ENCODE measurements at places on chromosomes 11 and 22.

DNA sequence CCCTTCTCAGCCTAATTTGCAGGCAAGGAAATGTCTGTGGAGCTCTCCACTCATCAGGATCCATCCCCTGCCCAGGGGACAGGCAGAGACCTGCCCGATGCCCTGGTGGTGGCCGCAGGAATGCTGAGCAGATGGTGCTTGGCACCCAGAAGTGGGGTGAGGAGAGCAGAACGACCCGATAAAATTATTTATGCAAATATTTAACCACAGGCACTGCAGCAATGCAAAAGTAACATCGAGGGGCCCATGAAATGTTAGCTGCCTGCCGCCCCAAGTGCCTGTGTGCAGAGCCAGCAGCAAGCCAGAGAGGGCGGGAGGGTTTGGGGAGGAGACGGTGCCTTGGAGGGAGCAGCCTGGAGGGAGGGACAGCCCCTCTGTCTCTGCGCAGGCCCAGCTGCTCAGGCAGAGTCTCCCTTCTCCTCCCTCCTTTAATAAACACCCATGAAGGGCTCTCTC, 205.5 kb downstream of the CTTN start:
- DNase-seq: no peak

DNA sequence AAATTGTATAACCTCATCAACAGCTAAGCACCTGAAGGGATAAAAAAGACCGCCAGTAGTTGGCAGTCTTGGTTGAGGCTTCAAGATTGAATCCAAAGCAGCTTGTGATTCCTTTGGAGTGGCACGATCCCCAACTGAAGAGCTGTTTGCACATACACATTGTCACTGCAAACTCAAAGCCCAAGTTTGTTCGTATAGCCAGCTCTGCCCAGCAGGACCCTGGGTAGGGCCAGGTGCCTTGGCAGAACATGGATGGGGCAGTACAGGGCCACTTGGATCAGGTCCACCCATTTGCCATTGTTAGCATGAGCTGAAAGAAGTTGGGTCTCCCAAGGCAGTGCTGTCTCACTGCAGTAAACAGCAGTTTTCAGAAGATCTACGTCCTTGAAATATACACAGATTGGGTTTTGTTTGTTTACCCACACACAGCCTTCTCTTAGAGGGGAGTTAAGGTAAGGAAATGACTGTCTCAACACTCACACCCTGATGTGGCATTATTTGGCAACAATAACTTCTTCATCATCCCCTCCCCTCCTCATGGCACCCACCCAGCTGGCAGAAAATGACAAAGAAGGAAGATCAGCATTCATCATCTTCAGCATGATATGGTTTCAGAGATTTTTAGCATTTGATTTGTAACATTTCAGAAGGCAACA, 132.9 kb downstream of the COMMD9 start:
- DNase-seq: no peak

DNA sequence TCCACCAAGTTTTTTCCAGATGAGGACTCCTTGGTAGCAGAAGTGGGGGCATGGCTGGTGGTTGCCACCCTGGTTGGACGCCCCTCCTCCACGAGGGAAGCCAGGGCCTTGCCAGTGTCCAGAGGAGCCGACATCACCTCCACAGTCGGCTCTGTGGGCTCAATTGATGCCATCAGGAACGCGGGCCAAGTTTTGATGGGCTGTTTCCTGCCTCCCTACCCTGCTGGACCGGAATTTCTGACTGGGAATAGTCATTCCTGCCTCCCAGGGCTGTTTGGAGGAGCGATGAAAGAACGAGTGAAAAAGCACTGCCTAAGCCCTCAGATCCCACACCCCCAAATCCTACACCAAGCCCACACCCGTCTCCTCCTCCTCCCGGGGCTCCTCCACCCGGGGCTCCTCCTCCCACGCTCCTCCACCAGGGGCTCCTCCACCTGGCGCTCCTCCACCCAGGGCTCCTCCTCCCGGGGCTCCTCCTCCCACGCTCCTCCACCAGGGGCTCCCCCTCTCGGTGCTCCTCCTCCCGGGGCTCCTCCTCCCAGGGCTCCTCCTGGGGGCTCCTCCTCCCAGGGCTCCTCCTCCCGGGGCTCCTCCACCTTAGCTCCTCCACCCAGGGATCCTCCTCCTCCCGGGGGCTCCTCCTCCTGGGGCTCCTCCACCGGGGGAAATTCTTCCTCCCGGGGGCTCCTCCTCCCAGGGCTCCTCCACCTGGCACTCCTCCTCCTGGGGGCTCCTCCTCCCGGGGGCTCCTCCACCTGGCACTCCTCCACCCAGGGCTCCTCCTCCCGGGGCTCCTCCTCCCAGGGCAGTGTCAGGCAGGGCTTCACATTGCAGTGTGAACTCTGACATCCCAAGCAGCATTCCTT, 10.0 kb upstream of the PRR5 start:
- no peak for DNase-seq

DNA sequence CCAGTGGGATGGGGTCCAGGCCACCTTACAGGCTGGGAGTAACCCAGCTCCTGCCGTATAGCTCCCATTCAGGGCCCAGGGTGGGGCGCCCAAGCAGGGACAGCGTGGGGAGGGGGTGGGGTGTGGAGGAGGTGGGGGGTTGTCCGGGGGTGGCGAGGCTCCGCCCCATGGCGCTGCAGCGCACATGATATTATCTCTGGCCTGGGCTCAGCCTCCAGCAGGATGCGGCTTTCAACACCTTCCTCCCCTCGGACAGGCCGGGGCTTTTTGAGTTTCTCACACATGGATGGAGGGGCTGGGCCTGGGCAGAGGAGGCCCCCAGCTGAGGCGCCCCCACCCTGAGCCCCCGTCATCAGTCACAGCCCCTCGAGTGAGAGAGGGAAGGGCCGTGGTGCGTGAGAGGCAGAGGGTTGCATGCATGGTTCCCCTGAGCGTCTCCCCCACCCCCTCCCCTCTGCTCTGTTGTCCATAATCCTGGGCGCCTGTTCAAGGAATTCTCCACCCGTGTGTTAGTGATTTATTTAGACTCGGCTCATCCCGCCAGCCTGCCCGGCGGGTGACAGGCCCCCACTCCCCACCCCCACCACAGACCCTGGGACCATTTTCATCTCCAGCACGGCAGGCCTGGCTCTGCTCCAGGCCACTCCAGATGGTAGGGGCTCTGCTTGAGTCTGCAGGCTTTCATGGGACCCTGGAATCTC, 44.9 kb downstream of the WNT11 start:
- DNase-seq: no peak

- no peak for DNase-seq
Measured at GRCh38 chr11:100673063-100673462, 14.0 kb upstream of the ARHGAP42 start.
